Activated CD8-positive, alpha-beta memory T cell treated with anti-CD3 and anti-CD28 coated beads, Interleukin-2, amount 50 U/mL, for 48 hours (primary cell): ENCODE measurements at places on chromosomes 12 and 14.

DNA sequence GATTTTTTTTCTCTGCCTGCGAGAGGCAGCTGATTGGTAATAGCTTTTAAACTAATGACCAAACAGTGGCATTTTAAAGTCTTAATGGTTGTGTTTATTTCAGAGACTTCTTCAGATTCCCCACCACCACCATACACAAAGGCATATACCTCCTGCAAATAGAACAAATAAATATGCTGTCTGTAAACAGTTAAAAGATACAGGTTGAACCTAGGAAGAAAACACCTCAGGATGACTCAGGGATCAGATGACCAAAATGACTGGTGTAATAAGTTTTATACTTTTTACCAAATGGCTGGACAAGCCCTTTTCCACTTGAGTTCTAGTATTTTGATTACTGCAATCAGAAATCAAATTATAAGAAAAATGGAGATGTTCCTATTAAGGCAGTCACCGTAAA is 364.1 kb downstream of the PAWR start:
- DNase-seq, result no peak

DNA sequence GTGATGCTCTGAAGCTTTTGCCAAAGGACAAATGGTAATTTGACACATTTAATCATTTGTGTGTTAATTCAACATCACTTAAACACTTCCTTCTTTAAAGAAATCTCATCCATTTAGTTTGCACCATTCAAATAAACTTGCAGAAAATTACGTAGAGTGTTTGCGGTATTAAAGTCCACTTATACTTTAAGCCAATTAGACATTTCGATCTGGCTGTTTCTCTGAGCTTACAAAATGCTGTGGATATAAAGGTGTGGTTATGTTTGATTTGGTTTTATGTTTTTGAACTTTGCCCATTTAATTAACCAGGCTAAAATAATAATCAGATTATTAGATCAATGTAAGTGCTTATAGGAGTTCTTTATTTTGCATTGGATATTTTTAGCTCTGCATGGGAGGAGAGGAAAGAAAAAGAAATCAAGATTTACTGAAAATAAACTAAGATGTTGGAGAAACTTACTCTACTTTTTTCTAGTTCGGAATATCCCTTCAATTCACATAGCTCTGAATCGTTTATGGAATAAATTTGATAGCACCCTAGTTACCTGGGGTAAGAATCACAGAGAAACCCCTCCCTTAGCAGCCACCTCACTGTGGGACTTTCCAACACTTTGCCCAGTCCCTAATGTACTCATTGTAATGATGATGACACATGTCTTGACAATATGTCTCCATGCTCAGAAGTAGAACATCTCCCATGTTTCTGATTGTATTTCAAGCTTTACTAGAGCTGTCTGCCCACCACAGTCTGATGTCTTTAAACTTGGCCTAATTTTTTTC is 268.0 kb downstream of the BTG1 start:
- DNase-seq, result no peak

DNA sequence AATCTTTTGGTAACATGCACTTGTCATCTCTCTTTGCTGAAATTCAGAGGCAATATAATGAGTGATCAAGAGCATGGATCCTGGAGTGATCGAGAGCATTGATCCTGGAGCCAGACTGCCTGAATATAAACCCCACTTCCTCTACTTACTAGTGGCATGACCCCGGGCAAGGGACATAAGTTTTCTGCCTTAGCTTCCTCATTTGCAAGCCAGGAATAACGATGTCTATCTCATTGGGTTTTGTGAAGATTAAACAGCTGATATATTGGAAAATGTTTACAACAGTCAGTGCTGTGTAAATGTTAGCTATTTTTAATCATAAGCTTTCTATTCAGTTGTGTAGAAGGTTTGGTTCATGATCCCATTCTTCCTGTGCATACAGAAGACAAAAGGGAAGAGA is 2.4 kb upstream of the CSRNP2 start:
- DNase-seq, result no peak

GRCh38 chr12:132426349-132427173 is 63.4 kb upstream of the FBRSL1 start:
- no peak for DNase-seq

DNA sequence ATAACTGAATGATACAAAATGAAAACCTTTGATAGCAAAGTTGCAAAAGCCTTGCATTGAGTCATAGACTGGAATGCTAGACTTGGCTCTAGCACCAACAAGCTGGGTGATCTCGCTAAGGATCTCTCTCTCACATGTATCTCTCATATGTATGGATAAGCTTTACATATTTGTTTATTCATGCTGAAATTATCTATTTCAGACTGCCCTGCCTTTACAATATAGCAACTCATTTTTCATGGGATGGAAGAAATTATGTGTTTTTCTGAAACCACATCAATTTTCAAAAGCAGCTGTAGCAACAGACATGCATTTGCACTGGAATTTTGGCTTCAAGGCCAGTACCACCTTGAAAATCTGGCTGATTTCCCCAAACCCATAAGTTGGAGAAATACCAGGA is 11.4 kb downstream of the RERG start:
- DNase-seq, result no peak

GRCh38 chr14:41489315-41489972 is 117.2 kb upstream of the LRFN5 start:
- DNase-seq, result no peak

DNA sequence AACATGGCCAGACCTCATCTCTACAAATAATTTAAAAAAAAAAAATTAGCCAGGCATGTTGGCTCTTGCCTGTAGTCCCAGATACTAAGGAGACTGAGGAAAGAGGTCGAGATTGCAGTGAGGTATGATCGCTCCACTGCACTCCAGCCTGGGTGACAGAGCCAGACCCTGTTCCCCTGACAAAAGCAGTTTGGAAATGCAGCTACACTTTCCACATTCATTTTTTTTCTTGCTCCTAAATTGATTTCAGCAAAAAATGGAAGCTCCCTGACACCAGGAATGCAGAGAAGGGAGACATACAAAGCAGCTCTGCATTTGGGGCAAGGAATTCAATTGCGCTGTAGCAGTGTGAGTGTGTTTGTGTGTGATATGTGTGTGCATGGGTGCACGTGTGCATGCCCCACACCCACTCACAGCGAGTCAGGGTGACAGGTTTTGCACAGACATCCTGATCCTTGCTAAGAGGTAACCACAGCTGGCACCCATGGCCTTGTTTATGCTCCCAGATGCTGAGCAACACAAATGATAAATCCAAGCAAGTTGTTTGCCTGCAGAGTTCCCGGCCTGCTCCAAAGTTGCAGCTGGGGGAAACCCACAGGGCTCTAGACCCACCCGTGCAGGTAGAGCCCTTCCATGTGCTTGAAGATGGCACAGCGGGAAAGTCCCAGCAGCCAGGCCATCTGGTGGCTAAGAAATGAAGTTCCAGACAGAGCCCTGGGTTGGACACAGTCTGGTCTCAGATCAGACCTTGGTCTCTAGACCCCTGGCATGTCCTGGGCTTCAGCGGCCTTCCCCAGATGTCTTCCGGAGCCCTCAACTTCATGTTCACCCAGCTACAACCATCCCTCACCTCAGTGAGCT is 25.9 kb upstream of the BDKRB2 start:
- no peak for DNase-seq

DNA sequence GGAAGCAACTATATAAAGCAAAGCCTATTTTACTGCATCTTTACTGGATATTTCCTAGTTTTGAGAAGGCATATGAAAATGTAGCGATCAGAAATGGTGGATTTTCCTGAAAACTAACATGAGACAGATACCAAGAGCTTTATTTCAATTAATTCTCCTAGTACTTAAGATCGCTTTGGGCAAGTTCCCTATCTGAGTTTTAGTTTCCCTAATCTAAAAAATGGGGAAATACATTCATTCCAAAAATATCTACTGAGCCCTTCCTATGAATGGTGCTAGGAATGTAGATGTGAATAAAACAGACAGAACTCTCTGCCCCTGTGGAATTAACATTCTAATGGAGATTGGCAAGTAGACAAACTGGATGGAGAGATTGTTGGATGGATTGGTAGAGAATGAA is 8.4 kb downstream of the CATSPERB start:
- no peak for DNase-seq

- DNase-seq, result no peak
These were observed 113.9 kb upstream of the DYRK2 start for GRCh38 chr12:67534681-67535080.

- DNase-seq, result no peak
These were observed 24.2 kb upstream of the NOVA1 start for GRCh38 chr14:26621807-26622560.

GRCh38 chr12:110718222-110718908 is 24.3 kb downstream of the PPP1CC start:
- peak; percentile 34 for DNase-seq

- no peak for DNase-seq
These were observed 106.7 kb upstream of the COCH start for GRCh38 chr14:30767624-30768023.

DNA sequence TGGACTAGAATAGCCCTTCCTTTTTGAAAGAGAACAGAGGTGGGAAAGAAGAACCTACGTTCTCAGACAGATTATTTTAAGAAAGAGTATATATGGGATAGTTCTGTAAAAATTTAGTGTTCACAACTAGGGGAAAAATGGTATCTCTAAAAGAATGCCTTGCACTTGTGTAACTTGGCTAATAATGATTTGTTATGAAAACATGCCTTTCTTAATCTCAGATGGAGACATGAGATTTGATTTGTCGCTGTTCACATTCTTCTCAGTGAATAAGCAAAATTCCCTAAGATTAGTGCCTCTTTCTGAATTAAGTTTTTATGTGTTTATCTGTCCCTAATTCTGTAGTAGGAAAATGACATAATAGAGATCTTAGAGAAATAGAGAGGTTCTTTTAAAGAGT is 100.8 kb downstream of the USP15 start:
- no peak for DNase-seq

GRCh38 chr12:132827763-132828703 is 636 bp downstream of the GOLGA3 start:
- DNase-seq, result peak; percentile 74

- DNase-seq, result peak; percentile 2
These were observed 22.1 kb downstream of the OR10P1 start for GRCh38 chr12:55658635-55659391.

DNA sequence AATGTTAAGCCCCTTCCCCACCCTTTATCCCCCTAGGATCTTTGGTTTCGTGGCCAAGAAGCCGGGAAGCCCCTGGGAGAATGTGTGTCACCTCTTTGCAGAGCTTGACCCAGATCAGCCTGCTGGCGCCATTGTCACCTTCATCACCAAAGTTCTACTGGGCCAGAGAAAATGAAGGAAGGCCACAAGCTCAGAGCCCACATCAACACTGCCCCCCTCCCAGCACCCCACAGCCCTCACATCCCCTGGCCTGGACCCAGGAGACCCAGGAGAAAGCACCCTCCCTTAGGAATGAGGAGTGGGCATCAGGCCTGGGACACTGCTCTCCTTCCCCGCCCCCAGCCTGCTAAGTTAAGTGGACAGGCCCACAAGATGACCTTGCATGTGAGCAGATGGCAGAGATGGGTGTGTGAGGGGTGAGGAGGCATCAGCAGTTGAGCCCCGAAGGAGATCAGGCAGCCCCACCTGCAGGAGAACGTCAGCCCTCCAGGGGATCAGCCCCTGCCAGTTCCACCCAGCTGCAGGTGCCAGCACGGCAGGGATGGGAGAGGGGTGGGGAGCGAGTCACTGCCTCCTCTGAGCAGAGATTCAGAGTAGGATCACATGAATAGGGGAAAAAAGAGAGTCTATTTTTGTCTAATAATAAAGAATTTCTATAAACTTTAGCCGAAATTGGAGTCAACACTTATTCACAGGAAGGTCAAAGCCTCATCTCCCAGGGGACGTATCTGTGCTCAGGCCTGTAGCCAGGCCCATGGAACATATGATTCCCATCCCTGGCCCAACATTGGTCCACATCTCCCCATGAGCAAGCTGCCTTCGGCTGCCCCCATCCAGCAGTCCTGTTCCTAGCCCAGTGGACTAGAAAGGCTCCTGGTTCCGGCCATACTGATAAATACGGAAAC is 14.1 kb downstream of the TNS2 start:
- peak; percentile 44 for DNase-seq

GRCh38 chr12:64139021-64139420 is 83.1 kb downstream of the KICS2 start:
- no peak for DNase-seq

- DNase-seq, result no peak
These were observed 38.2 kb downstream of the TRPV4 start for GRCh38 chr12:109795023-109795422.

DNA sequence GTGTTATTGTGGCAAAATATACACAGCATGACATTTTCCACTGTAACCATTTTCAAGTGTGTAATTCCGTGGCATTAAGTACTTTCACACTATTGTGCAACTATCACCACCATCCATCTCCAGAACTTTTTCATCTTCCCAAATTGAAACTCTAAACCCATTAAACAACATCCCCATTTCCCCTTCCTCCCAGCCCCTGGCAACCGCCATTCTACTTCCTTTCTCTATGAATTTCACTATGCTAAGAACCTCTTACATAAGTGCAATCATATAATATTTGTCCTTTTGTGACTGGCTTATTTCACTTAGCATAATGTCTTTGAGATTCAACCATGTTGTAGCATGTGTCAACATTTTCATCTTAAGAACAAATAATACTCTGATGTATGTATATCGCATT is 67.8 kb upstream of the PYGL start:
- DNase-seq, result no peak

- no peak for DNase-seq
These were observed 62.4 kb downstream of the GSC start for GRCh38 chr14:94707494-94707893.

DNA sequence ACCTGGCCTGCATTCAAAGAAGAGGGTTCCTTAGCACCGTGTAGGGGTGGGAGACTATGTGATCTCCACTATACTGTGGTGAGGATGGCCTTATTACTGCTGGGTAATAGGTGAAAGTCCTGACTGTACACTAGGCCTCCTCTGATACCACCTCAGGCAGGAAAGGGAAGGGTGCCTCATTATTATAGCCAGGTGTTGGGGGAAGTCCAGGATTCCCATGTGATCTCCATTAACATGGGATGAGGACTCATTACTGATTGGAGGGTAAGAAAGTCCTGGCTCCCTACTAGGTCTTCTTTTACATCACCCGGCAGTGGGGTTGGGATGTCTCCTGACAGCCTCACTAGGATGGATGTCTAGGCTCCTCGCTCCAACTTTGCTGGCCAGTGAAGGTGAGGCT is 252.1 kb downstream of the LRIG3 start:
- no peak for DNase-seq

- DNase-seq, result no peak
These were observed 23.6 kb upstream of the RPLP0 start for GRCh38 chr12:120224304-120225199.

- DNase-seq, result no peak
These were observed 239.2 kb upstream of the FKBP4 start for GRCh38 chr12:2555487-2556082.
